ENCODE measurements at places on chromosomes 1 and 21. TPM values are rescaled to one million over a fixed set of nuclear protein-coding genes. Genes with fewer than 3 reads are reported as not detected.

- no peak for DNase-seq
Measured at GRCh38 chr1:220791285-220791684, 4.6 kb downstream of the MTARC1 start.

TNFRSF1B gene
- total RNA-seq, result 1.4 TPM

GRCh38 chr1:44830900-44831304, 12.2 kb downstream of the PTCH2 start:
- no peak for DNase-seq

CLCA1 gene
- total RNA-seq, result not detected

- DNase-seq, result no peak
Measured at GRCh38 chr1:96144636-96145035, 576.9 kb upstream of the PTBP2 start.

GRCh38 chr1:206637605-206638004, 2.3 kb downstream of the DYRK3 start:
- no peak for DNase-seq

- DNase-seq, result peak; percentile 59
Measured at GRCh38 chr1:61453111-61453961, 271.6 kb downstream of the TM2D1 start.

DNA sequence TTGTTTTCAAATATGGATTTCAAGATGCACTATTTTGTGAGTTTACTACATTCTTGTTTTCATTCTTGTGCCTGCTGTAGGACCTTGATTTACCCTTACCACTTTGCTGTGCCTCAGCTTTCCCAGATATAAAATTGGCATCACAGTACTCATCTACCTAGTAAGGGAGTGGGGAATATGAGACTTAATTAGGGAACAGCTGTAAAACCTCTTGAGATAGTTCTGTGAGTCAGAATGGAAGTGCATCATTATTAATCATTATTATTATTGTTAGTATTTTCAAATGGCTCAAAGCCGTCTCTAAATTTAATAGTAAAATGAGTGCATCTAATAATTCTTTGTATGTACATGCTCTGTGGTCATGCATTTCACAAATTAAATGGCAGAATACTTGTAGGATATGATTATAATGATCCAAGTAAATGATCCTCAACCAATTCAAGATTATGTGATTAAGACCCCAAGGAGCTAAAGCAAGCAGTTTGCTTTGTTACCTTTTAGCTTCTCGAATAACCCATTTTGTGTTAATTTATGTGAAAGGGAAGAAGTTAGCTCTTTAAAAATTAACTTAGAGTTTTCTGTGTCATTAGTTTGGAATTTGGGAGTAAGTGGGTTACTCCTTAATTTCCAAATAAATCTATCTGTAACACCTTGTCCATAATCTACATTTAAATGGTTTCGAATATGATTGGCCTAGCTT, 155.4 kb downstream of the NFIA start:
- DNase-seq, result no peak

- no peak for DNase-seq
Measured at GRCh38 chr1:219177363-219177762, 3.7 kb downstream of the LYPLAL1 start.

DNA sequence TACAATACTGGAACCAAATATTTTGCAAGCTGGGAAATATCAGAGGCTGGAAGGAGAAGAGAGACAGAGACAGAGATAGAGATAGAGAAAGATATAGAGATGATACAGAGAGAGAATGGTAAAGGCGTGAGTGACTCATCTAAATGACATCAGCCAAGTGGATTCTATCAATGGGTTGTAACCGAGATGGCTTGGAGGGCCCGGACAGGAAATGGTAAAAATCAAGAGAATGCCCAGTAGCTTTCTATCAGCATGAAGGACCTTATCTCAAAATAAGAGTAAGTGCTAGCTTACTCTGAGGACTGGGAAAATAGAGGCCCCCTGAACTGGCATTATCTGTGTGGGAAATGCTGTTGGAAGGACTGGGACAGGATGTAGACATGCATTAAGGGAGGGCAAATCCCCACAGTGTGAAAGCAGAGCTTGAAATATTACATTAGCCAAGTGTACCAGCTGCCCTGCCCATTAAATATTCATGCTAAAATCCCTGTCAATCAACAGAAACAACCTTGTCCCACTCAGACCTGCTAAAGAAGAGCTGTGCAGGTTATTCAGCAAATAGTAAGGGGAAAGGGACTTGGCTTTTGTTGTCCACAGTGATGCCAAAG, 76.6 kb upstream of the ZNF644 start:
- DNase-seq, result no peak

GRCh38 chr1:181126871-181127587, 38.5 kb downstream of the IER5 start:
- DNase-seq, result no peak

DNA sequence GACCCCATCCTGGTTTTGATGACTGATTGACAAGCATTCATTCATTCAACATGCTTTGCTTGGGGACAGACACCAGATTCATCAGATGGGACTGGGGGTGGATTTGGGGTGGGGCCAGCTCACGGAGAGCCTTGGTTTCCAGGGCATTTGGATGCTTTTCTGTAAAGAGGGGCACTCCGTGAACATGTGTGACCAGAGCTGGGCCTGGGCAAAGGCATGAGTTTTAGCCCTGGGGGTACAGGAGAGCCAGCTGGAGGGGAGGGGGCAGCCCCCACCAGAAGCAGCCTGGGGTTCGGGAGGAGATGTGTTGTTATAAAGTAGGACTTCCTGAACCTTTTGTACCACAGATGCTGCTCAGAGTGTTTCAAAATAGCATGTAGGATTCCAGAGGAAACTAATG, 99.7 kb downstream of the RIPK4 start:
- no peak for DNase-seq

GNAT2 gene
- 0.16 TPM for total RNA-seq
